Left lung (tissue), 14 donors: ENCODE measurements at places on chromosomes 6 and 20. TPM values are rescaled to one million over a fixed set of nuclear protein-coding genes. Genes with fewer than 3 reads are reported as not detected.

Gene CST3
- polyA plus RNA-seq: 145 TPM

Gene SOD2
- polyA plus RNA-seq: 88.5 TPM

Gene HECA
- 21.0 TPM for polyA plus RNA-seq

Gene GGTLC1
- polyA plus RNA-seq: 1.4 TPM

Gene CALHM4
- not detected for polyA plus RNA-seq

Gene LTV1
- polyA plus RNA-seq: 38.6 TPM

Gene QKI
- polyA plus RNA-seq: 136 TPM

Gene TCP11
- 0.67 TPM for polyA plus RNA-seq

Gene WFDC5
- not detected for polyA plus RNA-seq

Gene PACSIN1
- 0.51 TPM for polyA plus RNA-seq

Gene ID4
- 44.0 TPM for polyA plus RNA-seq
